ENCODE measurements at places on chromosomes 2 and 18.

DNA sequence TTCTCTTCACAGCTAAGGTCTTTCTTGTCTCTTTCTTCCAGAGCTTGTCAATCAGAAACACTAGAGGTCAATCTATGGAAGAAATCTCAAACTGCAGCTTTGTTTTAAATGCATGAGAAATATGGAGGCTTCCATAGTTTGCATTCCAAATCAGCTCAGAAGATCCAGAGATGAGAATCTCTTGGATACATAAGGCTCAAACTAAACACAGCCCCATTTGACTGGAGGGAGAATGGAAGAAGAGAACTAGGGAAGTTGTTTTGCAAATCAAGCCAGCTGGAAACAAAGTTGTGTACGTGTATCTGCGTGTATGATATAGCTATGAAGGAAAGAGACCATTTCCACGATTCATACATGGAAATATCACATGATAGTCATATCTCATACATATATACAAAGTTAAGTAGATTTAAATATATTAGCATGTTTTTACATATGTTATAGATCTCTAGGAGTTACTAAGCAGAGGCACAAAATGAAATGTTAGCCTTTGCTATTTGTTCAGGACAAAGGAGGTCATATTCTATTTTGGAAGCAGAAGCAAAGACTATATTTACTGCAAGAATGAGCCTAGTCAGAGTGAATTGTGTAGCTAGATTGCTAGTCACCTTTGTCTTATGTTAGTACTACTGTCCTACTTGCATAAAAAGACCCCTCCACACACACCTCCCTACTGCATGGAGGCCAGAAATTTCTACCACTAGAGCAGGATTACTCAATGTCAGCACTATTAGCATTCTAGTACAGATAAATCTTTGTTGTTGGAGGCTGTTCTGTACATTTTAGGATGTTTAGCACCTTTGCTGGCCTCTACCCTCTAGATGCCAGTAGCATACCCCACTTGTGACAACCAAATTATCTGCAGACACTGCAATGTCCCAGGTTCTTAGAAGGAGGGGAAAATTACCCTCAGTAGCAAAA is 303.5 kb upstream of the CHAC2 start:
- DNase-seq: no peak

- no peak for DNase-seq
Measured at GRCh38 chr18:35089891-35090550, 48.8 kb downstream of the MAPRE2 start.

- no peak for DNase-seq
Measured at GRCh38 chr2:224412141-224413015, 10.5 kb upstream of the FAM124B start.

DNA sequence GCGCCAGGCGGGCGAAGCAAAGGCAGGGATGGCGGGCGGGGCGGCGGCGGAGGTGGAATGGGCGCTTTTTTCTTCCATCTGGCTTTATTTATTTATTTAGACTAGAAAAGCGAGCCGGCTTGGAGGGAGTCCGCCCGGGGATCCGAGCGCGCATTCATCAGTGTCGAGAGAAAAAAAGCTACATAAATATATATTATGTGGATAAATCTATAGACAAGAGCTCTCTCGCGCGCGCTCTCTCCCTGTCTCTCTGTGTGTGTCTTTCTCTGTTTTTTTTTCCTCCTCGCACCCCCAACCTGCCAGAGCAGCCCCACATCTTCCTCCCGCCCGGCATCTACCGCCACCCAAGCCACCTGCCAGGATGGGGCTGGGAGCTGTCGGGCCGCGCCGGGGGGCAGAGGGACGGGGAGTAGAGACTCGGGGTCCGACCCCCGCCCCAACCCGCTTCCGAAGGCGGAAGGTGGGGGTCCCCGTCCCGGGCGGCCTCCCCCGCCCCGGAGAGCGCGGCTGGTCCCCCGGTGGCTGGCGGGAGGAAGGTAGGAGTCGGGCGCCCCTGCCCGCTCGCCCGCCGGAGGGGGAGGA is 972 bp upstream of the CELF4 start:
- DNase-seq: no peak

DNA sequence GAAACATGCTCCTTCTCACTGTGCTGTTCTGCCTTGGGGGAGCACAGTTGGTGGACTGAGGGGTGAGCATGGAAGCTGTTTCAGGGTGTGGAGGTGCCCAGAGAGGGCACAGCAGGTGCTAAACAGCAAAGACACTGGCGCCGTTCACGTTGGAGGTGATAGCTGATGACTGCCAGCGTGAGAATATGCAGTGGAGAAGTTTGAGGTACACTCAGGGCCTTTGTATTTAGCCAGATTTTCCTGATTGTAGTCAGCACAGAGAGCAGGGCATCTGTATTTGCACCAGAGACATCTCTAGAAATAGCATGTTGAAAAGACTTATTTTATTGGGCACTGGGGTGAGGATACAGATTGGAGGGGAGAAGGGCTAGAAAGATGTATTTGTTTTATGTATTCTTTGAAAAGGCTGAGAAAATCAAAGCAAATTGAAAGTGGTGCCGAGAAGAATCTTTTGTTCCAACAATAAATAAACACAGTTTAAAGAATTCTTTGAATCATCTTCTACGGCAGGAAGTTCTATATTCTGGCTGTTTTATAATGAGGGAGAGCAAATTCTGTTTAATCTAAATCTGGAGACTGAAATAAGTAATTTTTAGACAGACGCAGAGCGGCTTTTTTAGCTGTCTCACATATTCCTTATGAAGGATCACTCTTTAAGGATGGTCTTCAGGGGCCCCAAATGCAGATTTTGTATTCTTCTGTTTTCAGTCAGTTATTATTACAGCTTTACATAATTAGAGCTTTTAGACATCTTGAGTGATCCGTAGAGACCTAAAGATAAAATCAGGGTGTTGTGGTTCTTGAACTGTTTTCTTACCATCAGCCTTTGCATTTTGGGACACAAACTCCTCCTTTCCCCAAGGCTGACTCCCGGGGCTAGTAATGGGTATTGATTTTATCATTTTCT is 7.1 kb downstream of the ZNF532 start:
- DNase-seq: no peak

DNA sequence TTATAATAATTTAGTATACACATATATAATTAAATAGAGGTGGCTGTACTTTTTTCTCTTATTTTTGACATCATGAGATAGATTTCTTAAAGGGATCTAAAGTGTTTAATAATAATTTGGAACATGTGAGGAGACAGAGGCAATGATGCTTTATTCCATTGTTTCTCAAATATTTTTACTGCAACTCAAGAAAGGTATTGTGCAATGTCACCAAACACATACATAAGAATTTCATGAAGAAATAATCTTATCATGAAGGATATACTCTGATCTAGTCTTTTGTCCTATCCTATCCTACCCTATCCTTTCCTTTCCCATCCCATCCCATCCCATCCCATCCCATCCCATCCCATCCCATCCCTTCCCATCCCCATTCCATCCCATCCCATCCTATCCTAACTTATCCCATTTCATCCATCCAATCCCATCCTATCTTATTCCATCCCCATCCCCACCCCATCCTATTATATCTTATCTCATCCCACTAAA is 232.1 kb upstream of the SMIM21 start:
- no peak for DNase-seq

GRCh38 chr2:42401773-42402172 is 40.8 kb upstream of the COX7A2L start:
- no peak for DNase-seq
